ENCODE measurements at places on chromosomes 11 and 22.

DNA sequence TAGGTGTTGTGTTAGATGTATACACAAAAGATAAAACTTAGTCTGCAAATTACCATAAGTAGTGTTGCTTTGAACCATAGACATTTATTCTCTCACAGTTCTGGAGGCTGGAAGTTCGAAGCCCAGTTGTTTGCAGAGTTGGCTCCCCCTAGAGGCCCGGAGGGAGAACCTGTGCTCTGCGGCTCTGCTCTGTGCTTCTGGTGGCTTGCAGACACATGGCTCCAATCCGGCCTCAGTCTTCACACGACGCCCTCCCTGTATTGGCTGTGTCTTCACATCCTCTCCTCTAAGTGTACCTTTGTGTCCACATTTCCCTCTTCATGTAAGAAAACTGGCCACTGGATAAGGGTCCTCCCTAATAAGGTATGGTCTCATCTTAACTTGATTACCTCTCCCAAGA is 128.4 kb downstream of the OPCML start:
- no peak for DNase-seq

DNA sequence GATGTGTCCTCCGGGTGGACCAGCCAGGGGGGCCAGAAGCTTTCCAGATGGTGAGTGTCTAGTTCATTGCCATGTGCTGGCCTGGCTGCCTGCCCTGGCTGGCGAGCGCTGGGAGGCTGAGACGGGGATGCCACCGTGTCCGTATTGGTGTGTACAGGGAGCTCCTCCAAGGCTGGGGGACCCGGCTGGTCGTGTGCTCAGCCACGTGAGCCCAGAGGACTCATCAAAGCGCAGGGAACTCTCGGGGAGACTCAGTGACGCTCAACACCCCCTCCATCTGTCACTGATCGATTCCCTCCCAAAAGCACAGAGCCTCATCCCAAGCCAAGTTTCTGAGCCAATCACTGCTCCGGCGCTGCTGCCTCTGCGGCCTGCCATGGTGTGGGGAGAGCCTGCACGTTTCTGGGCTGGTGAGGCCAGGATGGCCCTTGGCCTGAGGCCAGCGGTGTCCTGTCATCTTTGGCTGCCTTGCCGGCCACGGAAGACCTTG is 423.7 kb downstream of the SHANK2 start:
- DNase-seq, result no peak

DNA sequence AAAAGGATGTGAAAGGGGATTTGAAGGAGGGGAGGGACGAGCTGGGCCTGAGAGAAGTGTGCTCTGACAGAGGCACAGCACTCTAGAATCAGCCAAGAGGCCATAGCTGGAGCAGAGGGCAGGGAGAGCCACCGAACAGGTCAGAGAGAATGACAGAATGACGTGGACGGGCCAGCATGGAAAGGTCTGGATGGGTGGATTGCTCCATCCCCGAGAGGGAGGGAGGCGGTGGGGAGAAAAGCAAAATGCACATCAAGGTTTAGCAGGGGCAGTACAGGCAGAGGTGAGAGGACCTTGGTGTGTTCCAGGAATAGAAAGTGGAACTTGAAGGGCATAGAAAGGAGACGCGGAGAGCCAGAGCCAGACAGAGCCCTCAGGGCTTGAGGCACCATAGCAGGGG is 6.9 kb downstream of the PMM1 start:
- DNase-seq, result no peak

DNA sequence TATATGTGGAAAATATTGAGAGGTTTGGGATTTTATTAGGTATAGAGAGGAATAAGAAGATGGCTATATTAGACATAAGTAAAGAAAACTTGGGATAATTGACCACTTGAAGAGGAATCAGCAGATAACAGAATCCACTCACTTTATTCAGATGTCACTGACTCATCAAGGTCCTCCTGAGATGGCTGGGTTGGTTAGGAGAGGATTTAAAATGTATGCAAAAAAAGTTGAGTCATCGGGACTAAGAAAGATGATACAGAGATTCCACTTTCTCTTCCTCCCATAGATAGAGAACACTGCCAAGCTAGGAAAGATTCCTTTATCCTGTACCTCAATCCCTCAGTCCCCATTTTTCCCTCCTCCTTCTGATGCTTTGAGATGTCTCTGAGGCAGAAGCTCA is at the start of gene OR6A2:
Gene OR6A2, minus strand, starts transcription at position 288 of the 400 bp plus-strand sequence. CDS start 3,981 bp downstream, outside the sequence.
- no peak for DNase-seq

- DNase-seq, result no peak
These were observed 90.2 kb downstream of the PLEKHA7 start for GRCh38 chr11:16923987-16924386.

DNA sequence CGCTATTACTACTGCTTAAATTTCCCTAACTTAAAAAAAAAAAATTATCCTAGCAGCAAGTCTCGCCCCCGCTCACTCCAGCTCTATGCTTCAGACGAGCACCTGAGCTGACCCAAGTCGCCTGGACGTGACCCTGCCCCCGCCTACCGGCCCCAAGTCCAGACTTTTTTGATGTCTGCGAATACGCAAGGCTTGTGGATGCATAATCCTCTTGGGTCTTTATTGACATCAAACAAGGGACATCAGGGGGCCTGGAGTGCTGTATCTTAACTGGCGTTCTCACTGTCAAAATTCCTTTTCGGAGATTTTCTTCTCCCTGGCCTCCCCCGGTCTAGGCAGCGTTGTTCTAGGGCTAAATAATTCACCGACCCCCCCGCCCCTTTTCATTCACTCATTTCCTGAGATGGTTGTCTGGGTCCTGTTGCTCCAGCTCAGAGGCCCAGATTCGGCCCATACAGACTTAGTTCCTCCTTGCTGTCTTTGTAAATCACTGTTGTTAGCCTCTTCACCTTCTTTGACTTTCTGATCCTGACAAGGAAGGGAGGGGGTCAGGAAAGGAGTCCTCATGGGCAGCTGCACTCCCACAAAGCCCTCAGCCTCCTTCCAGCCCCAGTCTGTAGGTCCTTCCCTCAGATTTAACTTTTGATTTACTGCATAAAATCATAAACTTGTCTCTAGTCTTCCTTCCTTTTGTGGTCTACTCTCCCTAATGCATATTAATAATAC is 601 bp upstream of the LRP4 start:
- no peak for DNase-seq

GRCh38 chr11:77089004-77089545 is 13.6 kb upstream of the OMP start:
- DNase-seq, result no peak
